Fibroblast of skin of right biceps (primary cell): ENCODE measurements at places on chromosomes 2 and 18.

GRCh38 chr18:51668101-51668500 is 470.6 kb upstream of the MEX3C start:
- DNase-seq: peak; percentile 49

DNA sequence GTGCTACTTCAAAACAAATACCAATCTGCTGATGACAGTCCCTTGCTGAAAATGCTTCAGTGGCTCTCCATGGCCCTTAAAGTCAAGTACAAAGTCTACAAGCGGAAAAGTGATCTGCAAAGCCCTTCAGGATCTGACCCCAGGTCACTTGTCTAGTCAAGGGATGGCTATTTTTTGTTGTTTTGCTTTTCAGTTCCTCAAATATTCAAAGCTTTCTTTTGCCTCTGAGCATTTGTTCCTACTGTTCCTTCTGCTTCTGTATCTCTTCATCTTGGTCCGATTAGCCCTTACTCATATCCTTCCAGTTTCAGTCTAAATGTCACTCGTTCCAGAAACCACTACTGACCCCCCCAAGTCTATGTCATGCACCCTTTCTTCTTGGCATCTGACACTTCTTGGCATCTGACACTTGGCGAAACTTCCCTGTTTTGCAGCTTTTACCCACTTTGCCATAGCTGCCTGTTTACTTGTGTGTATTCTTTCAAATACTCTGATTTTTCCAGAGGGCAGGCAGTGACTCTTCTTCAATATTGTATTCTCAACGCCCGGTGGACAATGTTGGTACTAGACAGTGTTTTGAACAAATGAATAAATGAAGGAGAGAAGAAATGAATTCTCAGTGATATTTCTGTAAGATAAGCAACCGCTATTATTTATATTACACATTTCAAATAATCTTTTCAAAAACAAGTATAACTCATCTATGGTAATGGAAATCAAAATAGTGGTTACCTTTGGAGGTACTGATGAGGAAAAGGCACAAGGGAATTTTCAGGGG is 175.9 kb upstream of the FN1 start:
- no peak for DNase-seq

DNA sequence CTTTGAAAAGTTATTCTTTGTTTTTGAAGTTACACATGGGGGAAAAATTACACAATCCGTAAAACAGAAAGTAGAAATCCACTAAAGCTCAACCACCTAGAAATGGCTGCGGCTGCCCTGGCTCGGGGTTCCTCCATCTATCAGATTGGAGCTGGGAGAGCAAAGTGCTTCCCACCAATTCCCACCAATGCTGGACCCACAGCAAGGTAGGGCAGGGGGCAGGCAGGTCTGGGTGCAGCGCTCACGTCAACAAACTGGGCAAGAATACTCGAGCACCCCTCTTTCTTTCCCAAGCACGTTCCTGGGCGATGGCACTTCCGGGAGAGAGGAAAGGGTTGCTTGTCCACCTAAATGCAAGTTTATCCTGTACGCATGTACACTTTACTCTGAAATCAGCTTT is 217.6 kb downstream of the NDUFA10 start:
- DNase-seq: no peak

DNA sequence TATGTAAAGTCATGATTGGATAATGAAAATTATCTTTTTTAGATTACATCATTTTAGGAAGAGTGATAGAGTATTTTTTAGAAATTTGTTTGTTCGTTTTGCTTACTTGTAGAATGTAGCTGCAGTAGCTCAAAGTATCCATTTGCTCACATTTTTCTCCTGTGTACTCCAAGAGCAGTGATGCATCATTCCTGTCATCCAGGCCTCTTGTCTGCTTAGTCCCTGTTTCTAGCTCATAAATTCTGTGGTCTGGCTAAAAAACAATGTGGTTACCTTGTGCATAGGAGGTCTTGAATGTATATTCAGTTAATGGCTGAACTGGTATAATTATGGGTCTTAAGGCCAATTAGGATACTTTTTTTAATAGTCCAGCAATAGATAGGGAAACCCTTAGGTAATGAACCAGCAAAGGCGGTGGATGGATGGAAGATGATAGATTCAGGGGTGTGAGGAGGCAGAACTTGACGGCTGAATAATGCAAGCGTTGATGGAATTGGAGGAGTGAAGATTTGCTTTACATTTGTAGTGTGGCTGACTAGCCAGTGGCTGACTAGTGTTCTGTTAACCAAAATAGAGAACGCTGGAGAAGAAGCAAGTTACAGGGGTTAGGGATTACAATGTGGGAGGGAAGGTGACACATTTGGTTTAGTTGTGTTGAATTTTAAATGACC is 145.0 kb downstream of the ZNF407 start:
- peak; percentile 57 for DNase-seq

DNA sequence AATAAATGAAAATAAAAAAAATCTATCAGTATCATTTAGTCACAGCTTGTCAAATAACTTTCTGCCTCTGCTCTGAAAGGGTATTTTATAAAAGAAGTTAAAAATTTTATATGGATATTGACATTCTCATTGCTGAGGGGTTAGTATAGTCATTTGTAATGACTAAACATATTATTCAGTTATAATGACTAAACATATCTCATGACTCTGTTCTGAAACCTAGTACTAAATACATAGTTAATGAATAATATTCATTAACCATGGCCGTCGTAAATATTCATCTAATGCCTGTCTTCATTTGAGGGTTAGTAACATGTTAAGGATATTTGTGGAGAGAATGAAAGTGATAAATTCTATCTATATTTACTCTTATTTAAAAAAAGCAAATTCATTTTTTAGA is 69.1 kb upstream of the MAP4K3 start:
- DNase-seq: no peak

- no peak for DNase-seq
These were observed 50.4 kb downstream of the AP1S3 start for GRCh38 chr2:223786943-223787342.

DNA sequence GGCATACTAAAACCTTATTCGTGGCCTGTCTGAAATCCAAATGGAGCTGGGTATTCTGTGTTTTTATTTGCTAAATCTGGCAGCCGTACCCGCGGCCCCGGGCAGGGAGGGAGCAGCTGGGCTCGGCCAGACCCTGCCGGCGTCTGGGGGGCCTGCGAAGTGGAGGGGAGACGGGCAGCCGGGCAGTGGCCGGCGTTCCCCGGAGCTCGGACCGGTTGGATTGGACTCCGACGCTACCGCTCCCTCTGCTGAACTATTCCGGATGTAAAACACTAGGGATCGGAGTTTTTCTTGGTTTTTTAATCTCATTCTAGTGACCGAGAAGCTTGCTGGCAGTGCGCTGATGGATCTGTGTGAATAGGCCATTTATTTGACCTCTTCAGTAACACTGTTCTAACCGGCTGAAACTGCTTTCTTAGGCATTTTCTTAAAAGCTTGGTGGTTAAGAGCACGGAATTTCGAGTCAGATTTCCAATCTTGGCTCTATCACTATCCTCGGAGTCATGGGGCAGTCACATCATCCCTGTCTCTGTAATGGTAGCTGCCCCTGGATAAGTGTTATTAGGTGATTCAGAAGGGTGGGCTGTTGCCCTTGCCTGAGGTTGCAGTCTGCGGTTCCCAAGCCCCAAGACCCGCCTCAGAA is 694 bp downstream of the UNC50 start:
- peak; percentile 33 for DNase-seq

- DNase-seq: peak; percentile 63
These were observed 66.6 kb downstream of the SPTBN1 start for GRCh38 chr2:54522624-54523281.
